Forelimb muscle (tissue), 1 donor: ENCODE measurements at places on chromosomes 3 and 15.

DNA sequence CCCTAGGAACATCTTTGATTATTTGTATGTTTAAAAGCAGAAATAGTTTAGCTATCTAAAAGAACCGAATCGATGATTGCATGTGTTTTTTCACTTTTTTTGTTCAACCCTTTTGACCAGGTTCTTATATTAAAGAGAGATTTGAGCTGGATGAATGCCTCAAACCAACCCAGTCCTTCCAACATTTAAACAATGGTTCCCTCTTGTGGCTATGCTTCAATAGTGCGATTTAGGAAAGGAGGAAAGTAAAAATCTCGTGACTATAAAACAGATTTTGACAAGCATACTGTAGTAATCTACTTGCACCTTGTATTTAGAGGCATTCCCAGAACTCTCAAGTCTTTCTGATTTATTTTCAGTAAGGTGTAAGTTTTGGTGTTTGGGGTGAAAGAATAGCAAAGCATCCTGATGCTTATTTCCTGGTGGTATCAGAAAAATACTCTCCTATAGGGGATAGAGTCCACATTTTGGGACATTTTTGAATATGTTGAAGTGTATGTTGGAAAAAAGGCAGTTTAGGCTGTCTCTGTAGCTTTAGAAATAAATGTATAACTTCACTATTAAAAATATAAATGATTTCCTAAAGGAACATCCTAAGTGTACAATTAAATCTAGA is 159.6 kb upstream of the KCNH8 start:
- peak; percentile 22 for DNase-seq

GRCh38 chr15:96306321-96306720 is 24.2 kb upstream of the NR2F2 start:
- no peak for DNase-seq

DNA sequence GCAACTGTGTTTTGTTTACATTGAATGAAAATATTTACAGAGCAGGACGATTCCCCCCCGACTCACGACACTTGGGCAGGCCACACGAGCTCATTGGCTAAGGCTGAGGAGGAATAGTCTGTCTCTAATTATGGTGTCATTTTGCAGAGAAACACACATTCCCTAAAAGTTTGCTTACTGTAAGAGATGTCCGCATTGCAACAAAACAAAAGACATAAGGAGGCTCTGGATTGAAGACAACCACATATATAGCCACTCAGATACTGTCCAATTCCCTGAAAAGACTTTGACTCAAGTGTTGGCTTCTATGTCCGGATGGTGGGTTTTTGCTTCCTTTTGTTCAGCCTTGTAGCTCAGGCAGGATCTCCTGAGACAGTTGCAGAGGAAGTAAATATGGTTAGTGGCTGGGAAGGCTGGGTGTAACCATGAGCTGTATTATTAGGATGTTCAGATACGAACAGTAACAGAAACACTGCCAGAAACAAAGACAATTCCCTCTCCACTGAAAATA is 170.4 kb downstream of the KLHL25 start:
- DNase-seq = peak; percentile 83

GRCh38 chr3:127978636-127979035 is 63.6 kb downstream of the KBTBD12 start:
- DNase-seq = no peak

GRCh38 chr3:188789251-188789650 is 382.5 kb upstream of the TPRG1 start:
- DNase-seq = no peak

DNA sequence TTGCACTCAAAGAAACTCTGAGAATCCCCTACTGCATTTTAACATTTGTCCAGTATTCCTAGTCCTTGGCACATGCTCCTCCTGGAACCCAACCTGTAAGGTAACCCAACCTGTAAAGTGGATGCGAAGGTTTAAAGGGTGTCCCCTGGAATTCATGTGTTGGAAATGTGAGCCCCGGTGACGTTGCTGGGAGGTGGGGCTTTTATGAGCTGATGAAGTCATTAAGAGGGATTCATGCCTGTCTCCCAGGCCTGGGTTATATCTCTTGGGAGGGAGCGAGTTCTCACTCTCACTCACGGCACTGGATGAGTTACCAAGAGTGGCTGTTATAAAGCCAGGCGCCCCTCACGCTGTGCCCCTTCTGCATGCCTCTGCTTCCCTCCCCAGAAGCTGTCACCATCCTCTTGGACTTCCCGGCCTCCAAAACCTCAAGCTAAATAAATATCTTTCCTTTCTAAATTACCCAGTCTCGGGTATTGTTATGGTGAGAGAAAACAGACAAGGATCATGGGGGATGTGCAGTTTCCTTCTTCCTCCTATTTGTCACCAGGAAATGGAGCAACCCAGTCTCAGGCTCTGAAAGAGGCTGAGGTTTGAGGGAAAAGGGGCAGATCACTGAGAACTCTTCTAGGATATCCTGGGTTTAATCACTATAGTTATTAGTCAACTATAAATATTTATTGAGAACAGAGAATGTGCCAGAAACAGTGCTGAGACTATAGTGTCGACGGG is 7.6 kb downstream of the XXYLT1 start:
- no peak for DNase-seq

DNA sequence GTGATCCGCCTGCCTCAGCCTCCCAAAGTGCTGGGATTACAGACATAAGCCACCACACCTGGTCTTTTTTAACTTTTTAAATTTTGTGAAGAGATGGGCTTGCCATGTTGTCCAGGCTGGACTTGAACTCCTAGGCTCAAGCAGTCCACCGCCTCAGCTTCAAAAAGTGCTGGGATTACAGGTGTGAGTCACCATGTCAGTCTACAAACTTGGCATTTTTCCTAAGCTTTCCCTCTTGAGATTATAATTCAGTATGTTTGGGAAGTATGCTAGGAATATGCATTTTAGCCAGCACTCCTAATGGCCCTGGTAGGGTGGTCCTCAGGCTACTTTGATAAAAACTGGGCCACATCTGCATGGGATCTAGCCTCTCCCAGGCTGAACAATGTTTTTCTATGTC is 4.4 kb downstream of the WDR73 start:
- no peak for DNase-seq

- peak; percentile 75 for DNase-seq
Measured at GRCh38 chr3:61682671-61683548, 121.5 kb downstream of the PTPRG start.

DNA sequence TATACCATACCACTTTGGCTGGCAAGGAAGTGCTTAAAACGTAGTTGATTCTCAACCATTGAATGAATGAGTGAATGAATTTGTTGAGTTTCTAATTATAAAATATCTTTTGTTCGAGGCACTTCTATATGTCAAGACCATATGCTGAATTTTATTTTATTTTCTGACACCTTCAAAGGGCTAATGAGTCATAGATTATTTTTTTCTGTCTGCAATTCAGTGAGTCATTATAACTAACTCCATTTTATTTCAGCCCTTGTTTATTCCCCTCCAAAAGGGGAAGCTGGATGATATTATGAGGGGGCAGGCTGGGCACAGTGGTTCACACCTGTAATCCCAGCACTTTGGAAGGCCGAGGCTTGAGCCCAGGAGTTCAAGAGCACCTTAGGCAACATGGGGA is 142.4 kb downstream of the P2RY1 start:
- no peak for DNase-seq

- no peak for DNase-seq
Measured at GRCh38 chr3:27216955-27217552, 152.1 kb downstream of the NEK10 start.

- DNase-seq = no peak
Measured at GRCh38 chr3:141792495-141792894, 29.3 kb downstream of the GRK7 start.

DNA sequence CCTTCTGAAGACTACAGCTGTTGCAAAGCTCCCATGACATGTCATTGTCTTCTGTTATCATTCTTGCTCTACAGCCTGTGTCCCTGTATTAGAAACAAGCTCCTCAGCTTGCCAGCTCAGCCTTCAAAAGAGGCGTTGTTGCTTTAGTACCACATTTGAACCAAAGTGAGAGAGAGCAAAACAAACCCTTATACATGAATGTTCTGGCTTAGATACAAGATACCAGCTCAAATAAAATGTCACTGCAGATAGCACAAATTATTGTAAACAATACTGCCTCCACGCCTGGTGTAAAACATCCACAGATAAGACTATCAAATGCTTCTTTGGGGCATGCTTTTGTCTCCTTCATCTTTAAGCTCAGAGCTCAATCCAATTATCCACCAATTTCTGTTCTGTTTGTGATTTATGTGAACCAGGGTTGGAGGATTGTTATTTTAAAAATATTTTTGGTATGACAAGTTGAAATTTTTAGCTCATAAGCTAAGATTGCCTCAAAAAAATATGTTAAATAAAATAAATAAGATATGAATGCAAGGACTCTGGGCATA is 403.6 kb upstream of the CDIN1 start:
- no peak for DNase-seq

- DNase-seq = no peak
Measured at GRCh38 chr15:89462198-89462912, 34.0 kb downstream of the RHCG start.

GRCh38 chr15:69576035-69576526 is 123.5 kb downstream of the RPLP1 start:
- DNase-seq = no peak

DNA sequence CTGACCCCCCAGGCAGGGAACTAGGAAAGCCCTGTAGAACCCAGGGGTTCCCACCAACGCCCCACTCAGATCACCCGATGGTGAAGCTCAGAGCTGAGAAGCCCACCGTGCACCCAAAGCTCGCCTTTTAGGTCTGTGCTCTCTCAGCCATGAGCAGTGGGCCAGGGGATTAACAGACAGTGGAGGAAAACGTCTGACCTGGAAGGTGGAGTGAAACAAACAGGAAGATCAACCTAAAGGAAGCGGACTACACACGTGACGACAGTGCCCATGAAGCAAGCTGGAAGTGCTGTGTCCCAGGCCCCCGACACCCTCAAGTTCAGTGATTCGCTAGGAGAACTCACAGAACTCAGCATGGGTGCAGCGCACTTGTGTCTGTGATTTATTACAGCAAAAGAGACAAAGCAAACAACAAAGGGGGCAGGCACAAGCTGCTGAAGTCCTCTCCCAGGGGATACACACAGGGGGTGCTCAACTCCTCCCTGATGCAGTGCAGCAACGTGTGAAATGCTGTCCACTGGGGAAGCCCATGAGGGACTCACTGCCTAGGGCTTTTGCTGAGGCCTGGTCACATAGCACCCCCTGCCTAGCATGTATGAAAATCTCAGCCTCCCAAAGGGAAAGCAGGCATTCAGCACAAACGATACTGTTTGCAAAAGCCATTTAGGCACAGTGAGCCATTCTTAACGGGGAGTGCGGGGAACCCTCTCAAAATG is 43.5 kb downstream of the CFAP92 start:
- DNase-seq = no peak

DNA sequence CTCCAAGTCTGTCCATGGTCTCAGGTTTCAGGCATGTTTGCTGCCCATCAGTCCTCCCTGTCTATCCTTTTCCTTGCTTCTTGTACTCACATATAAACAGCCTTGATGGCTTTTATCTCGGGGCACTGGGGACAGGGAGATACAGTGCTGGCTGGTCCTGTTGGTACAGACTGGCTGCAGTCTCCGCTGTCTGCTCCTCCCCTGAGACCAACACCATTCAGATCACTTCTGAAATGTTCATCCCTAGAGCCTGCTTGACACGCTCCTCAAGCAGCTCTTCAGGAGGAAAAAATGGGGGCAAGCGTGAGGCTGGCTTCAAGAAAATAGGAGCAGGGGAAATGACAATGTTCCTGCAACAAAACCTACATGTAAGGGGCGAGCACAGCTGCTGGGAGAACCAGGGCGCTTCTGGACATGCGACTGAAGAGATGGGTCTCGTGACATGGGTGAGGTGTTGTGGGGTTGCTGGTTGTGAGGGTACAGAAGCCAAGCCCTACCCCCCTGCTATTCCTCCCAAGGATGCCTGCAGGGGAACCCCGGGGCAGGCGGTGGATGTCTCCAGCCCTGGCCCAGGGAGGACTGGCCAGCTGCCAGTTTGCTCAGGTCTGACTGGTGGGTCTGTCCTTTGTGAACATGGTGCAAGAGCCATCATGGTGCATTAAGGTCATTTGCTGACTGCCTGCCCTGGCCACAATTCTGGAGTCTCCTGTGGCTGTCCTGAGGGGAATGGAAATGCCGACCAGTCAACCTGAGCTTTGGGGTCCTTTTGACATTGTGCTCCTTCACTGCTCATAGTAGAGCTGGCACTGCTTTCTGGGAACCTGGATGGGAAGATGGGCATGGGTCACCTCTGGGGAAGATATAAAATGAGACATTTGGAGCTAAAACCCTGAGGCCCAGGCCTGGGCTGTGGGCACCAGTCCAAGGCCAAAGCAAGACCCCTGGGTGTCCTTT is 40.1 kb downstream of the KY start:
- DNase-seq = no peak

- DNase-seq = no peak
Measured at GRCh38 chr3:187708696-187709095, 6.3 kb upstream of the RTP2 start.

- DNase-seq = no peak
Measured at GRCh38 chr15:57485869-57486268, 105.8 kb upstream of the MYZAP start.
